BJ (cell line): ENCODE measurements at places on chromosomes 5 and 9.

- DNase-seq = no peak
Measured at GRCh38 chr9:128684325-128685199, 4.5 kb upstream of the SET start.

DNA sequence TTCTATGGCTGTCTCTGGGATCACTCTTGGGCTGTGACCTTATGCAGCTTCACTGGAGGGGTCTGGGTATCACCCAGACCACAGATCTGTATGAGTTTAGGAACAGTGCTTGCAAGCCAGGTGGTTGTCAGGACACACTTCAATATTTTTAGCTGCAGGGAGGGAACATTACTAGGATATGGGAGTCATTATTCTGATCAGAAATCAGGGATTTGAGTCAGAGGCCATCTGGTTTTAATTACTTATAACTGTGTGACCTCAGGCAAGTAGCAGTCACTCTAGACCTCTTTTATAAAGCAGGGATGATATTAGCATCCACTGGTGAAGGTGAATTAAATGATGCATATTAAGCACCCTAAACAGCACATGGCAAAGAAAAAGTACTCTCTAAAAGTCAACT is 60.1 kb upstream of the NMUR2 start:
- no peak for DNase-seq

GRCh38 chr9:14433351-14434157 is 119.6 kb upstream of the NFIB start:
- no peak for DNase-seq

DNA sequence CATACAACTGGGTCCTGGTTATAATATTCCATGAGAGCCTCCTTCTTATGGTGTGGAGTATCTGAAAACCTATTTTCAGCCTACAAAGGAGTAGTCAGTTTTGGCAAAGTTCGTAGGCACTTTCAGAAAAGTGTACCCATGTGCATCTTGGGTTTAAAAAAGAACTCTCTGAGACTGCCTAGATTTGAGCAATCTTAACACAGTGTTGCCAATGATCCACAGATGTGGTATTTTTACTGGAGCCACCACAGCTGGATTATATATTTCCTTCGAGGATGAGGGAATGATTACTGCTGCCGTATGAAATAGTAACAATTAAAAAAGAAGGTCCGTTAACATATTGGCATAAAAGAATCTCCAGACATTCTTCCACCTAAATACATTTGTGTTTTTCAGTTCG is 1.1 kb downstream of the PALM2AKAP2 start:
- no peak for DNase-seq

DNA sequence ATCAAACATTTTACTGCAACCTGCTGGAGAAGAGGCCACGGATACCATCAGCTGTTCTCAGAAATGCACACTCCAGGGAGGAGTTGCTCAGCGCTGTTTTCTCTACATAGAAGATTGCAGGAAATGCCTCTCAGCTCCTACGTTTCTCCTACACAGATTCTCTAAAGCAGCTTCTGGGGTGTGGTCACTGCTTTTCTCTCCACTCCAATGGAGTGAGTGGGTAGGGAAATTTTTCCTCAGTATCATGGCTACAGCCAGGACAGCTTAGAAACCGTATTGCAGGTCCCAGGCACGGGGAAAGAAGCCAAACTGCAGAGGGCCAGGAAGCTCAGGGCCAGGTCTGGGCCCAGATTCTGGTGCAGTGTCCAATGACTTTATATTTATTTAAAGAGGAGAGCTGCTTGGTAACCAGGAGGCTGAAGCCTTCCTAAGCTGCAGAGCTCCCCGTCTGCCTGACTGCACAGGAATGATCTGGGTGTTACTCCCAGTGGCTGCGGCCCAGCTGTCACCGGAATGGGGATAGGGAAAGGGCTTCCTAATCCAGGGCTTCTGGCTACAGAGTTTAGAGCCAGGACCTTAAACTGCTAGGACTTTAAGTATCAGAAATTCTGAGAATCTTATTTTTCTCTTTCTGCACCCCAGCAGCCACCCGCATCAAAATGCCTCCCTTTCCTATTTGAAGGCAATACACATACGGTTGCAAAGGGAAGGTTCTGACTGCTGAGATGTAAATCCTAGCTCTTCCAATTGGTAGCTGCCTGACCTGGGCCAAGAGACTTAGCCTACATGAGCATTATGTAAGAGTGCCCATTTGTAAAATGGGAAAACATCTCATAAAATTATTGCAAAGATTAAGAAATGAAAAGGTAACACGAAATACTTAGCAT is 1.4 kb upstream of the SPTAN1 start:
- no peak for DNase-seq

DNA sequence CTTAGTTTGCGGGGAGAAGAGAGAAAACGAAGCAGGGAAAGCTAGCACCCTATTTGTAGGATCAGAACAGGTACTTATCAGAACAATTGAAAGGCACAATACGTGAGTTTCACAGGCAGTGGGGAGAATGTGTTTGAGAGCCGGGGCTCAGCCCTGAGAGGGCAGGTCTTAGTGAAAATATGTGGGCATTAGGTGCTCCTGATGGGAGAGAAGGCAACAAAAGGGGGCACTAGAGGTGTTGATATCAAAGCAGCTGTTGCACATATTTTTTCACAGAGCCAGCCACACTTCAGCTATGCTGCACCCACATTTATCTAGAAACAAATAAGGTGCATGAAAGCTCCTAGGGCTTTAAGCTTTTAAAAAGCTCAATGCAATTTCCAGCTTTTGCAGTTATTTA is 99.7 kb upstream of the MAN2A1 start:
- DNase-seq = no peak

DNA sequence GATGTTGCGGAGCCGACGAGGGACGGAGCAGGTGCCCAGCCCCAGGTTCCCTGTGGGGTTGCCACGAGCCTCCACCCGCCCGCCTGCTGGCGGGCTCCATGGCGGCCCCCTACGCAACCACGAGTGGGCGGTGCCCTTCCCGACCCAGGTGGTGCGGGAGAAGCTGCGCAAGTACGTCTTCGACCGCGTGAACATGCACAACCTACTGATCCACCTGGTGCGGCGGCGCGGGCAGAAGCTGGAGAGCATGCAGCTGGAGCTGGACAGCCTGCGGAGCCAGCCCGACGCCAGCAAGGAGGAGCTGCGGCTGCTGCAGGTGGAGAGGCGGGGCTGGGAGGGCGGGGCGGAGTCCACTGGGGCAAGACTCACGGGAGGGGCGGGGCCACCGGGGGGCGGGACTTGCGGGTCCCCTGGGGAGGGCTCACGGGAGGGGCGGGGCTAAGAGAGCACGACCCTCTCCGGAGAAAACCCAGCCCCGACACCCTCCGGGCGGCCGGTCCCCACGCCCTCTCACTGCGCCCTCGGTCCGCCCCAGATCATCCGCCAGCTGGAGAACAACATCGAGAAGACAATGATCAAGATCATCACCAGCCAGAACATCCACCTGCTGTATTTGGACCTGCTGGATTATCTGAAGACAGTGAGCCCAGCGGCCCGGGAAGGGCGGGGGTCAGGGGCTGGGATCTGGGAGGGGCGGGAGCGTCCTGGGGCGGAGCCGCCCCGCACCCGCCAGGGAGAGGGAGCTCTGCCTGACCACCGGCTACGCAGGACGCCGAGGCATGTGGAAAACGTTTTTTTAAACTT is 3.9 kb downstream of the CCDC183 start:
- no peak for DNase-seq

DNA sequence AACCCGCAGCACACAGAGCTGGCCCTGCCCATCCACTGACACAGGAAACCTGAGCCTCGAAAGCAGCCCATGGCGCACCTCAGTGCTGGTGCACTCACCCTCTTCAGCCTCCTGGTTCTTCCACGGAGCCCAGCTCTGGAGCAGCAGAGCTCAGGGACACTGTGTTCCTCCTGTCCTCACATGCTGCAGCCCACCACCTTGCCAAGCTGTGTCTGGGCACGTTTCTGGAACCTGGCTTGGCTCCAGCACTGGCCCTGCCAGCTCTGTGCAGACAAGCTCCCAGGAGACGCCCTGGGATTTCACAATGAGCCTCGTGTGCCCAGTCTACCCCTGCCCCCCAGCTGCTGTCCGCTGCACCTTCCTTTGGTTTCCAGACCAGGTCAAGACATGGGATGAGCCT is 119.5 kb downstream of the SYK start:
- no peak for DNase-seq

GRCh38 chr9:129435291-129435690 is 185.6 kb downstream of the C9orf50 start:
- DNase-seq = no peak

DNA sequence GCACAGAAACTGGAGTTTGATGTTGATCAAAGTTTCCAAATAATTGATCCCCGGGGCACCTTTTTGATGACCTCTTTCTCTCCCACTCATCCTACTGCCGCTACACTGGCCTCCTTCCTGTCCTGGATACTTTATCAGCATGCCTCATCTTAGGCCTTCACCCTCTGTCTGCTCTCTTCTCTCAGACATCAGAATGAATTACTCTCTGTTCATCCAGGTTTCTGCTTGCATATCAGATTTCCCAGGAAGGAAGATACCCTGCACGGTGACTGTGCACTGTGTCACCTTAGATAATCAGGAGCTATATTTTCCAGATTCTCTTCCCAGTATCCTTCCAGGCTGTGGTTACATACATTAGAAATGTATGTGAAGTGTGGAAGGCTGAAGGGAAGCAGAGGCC is 397.0 kb downstream of the DIRAS2 start:
- no peak for DNase-seq

DNA sequence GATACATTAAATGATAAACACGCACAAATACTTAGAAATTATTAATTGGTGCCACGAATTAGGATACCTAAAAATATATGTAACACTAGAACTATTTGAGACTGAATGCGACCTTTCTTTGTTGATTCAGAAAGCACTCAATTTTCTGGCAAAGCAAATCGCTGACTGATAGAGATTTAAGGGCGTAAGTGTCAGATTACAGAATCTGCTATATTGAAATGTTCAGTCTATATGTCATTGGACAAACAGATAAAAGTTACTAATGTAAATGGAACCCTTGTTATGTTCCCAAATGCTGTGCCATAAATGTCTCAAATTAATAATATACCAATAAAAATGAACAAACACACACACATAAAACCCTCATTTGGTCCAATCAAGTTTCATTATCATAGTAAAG is 137.9 kb downstream of the MPDZ start:
- no peak for DNase-seq
